ENCODE measurements at places on chromosomes 2 and 18.

GRCh38 chr2:18085593-18085992 lies 207.1 kb downstream of the KCNS3 start:
- H3K27me3 ChIP-seq = no peaks in the 10 kb centered on the region
- no peaks in the 10 kb centered on the region for H3K36me3 ChIP-seq
- DNase-seq = no peak
- H3K27ac ChIP-seq = no peak overlapping the region
- no peak overlapping the region for H3K4me3 ChIP-seq

DNA sequence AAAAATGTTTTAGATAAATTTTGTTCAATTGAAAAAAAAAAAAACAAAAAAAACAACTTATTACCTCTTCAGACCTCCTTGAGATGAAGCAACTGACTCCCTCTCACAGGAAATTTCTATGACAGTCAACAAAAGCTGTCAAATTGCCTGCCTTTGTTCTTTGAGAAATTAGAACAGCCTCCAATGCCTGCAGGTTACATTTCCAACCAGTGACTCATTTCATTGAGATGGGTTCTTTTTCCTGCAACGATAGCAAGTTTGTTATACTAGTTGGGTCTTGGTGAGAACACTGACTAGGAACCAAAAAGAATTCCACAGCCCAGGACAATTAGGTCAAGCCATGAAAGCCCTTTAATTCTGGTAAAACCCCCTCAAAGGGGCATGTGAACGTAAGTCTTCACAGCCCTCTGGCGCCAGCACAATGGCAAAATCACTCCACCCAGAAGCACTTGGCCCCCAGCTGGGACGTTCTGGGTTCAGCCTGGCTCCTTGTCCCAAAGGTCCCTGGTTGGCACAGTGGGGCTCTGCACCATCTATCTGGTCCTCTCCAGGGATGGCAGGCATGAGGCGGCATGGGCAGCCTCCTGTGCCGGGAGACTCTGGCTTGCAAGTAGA lies 87.0 kb downstream of the SPP2 start:
- H3K36me3 ChIP-seq = no peaks in the 10 kb centered on the region
- DNase-seq = no peak
- no peaks in the 10 kb centered on the region for H3K27me3 ChIP-seq
- H3K4me3 ChIP-seq = no peak overlapping the region
- H3K4me1 ChIP-seq = peaks cover 4% of the 10 kb centered on the region

GRCh38 chr2:133690780-133691179 lies 122.5 kb upstream of the NCKAP5 start:
- H3K27me3 ChIP-seq = no peaks in the 10 kb centered on the region
- H3K4me1 ChIP-seq = no peaks in the 10 kb centered on the region
- DNase-seq = no peak
- no peaks in the 10 kb centered on the region for H3K36me3 ChIP-seq

DNA sequence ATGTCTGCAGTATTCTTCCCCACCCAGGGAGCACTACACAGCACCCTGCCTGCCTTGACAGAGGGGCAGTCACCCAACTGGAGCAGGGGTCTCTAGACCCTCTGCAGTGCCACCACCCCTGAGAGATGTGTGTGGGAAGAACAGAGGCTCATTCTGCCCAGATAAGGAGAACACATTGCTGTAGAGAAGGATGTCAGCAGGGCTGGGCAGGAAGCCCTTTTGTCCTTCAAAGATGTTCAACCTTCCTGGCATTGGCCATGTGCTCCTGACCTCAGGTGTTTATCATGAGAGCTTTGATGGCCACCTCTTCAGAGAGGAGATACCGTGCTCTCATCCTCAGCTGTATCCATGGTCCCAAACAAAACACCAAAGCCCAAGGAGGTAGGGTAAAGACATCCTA lies 4.6 kb upstream of the TEX51 start:
- H3K4me3 ChIP-seq = no peak overlapping the region
- H3K36me3 ChIP-seq = no peaks in the 10 kb centered on the region
- no peak for DNase-seq
- no peaks in the 10 kb centered on the region for H3K27me3 ChIP-seq
- H3K4me1 ChIP-seq = no peaks in the 10 kb centered on the region

DNA sequence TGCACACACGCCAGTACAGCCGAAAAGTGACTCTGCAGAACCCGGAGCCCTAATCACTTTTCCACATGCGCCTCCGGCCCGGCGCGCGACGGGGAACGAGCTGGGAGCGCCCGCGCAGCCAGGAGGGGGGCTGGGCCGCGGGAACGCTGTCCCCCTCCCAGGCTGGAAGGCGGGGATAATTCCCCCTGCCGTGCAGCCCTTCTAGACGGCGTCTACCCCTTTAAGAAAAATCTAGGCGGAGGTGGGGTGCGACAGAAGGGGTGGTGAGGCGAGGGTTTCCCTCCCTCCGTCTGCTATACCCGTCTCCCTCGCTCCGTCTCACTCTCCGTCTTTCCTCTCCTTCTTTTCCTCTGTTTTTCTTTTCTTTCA lies 2.4 kb downstream of the CYP26B1 start:
- peaks cover 56% of the 10 kb centered on the region for H3K27me3 ChIP-seq
- no peak overlapping the region for H3K27ac ChIP-seq
- H3K4me3 ChIP-seq = peak overlapping the region; percentile 15
- H3K4me1 ChIP-seq = peaks cover 31% of the 10 kb centered on the region
- peak; percentile 69 for DNase-seq

DNA sequence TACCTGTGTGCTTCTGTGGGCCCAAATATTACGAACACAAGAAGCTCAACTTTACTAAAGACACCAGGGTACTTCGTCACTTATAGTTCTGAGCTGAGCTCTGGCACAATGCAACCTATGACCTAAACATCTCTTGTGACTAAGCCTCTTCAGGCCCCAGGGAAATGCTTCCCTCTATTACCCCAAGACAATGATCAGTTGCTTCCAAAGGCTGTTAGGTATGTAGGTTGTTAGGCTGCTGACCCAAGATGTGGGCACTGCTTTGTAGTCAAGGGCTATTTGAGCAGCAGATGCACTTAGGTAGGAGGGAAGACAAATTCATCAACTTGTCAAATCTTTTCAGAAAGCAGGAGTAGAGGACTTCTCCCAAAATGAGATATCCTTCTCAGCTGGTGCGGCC lies 640.1 kb downstream of the EPHA4 start:
- H3K4me3 ChIP-seq = no peak overlapping the region
- DNase-seq = no peak
- H3K4me1 ChIP-seq = no peaks in the 10 kb centered on the region
- no peaks in the 10 kb centered on the region for H3K27me3 ChIP-seq
- no peaks in the 10 kb centered on the region for H3K36me3 ChIP-seq
